ENCODE measurements at places on chromosomes 4 and X. TPM values are rescaled to one million over a fixed set of nuclear protein-coding genes. Genes with fewer than 3 reads are reported as not detected.

The GAB3 gene
- total RNA-seq: 0.74 TPM

The ARHGAP36 gene
- under 0.01 TPM for total RNA-seq

The LRIT3 gene
- 0.25 TPM for total RNA-seq

The SOX3 gene
- 6.4 TPM for total RNA-seq

Data from temporal lobe (tissue), 4 donors.